GM03348 (cell line): ENCODE measurements at places on chromosomes 5 and 9.

GRCh38 chr9:91896513-91897121 is 53.4 kb downstream of the ROR2 start:
- no peak for DNase-seq

GRCh38 chr9:114371973-114372917 is 15.5 kb downstream of the AKNA start:
- no peak for DNase-seq

- DNase-seq, result peak; percentile 27
These were observed 42.9 kb downstream of the PDCD1LG2 start for GRCh38 chr9:5553211-5553610.

GRCh38 chr5:159105145-159106053 is 5.7 kb upstream of the EBF1 start:
- no peak for DNase-seq

- DNase-seq, result peak; percentile 13
These were observed 322.1 kb downstream of the ARHGEF28 start for GRCh38 chr5:73947906-73948640.

DNA sequence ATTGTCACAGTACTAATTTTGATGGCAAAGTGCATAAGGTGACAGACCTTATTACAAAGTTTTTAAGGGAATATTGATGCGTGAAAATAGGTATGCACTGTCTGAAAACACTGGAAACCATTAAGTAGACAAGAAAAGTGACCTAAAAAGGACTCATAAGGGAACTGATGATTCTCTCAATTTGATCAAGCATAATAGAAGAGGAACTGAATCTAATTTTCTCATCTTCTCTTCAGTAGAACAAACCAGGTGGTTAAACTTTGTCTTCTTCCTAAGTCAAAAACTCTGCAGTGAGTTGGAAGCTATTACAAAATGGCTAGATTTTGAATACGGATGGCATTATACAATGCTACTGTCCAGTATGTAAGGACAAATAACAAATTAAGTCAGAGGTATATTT is 53.4 kb downstream of the RNF145 start:
- no peak for DNase-seq

GRCh38 chr5:168878135-168878745 is 299.1 kb upstream of the PANK3 start:
- no peak for DNase-seq

DNA sequence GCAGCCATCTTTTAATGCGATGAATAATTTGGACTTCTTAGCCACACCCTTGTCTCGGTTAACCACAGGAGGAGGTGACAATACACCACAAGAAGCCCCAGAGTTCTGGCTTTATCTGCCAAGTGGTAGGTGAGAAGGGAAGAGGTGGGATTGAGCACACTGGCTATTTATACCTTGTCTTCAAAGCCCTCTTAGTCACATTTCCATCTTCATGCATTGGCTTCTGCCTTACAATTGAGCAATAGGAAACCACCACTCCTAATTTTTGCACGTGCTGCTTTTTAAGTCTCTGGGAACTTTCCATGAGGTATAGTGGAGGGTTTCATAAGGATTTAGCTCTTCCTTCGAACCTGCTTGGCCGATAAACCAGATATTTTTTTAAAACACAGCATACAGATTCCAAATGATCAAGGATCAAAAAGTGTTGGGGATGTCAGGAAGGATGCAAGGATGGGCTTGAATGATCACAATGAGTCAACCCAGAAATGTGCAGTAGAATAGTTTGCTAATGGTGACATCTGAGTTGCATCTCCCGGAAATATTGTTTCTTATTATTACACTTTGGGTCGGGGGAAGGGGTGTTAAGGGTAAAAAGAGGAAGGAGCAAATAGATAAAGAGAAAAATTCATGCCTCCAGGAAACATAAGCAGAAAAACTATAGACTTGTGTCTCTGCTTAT is 25.5 kb downstream of the PLAC8L1 start:
- DNase-seq, result peak; percentile 37

DNA sequence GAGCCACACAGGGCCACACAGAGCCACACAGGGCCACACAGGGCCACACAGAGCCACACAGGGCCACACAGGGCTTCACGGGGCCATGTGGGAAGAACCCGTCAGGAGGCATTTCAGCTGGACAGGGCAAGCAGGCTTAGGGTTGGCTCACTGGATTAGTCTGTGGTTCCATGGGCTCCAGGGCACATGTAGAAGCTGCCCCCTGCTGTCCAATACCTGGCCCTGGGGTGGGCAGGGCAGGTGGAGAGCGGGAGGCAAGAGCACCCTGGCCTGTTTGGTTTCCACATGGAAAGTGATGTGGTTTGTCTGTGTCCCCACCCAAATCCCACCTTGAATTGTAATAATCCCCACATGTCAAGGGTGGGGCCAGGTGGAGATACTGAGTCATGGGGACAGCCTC is 16.4 kb upstream of the LPCAT1 start:
- no peak for DNase-seq

DNA sequence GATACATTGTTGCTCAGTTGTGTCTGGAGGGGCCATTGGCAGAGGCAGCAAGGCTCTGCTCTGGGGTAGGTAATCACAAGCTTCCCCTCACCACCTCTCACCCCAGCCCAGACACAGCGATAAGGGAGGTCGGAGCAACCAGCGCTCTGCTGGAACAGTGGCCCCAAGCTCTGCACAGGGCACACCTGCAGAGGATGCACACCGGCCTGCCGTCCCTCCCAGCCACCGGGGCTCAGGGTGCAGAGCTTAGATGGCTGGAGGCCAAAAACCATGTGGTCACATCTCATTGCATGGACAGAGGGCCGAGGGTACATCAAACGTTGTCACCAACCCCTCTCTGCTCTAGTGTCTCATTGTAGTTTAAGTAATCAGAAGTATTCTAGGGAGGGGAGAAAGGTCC is 95.4 kb upstream of the ICE1 start:
- DNase-seq, result no peak

DNA sequence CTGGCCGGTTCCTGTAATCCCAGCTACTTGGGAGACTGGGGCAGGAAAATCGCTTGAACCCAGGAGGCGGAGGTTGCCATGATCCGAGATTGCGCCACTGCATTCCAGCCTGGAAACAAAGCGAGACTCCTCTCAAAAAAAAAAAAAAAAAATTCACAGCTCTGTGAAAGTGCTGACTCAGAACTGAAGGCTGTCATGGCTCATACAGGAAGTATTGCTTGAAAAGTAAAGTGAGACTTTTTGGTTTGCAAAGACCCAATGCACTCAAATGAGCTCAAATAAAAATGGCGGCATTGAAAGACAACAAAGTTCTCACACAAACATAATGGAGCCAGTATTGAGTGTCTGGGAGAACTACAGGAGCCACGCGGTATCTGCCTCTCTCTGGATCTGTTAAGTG is 202.1 kb downstream of the FBXL7 start:
- no peak for DNase-seq
